ENCODE measurements at places on chromosomes 1 and 21.

- DNase-seq, result no peak
These were observed 569.0 kb downstream of the PTPRU start for GRCh38 chr1:29805122-29805895.

DNA sequence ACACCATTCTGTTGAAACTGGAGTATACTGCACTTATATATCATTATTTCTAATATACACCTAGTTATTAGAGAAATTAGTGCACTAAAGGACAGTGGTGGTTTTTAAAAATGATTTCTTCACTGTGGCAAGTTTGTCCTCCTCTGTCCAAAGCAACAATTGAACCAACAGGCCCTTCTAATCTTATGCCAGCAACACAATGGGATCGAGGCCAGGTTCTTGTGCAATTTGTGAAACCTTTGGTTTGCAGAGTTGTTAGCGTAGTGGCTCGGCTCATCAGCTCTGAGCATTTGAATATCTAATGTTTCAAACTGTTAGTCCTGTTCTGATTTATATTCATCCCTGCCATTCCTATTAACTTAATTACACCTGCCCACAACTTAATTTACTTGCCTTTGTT lies 9.9 kb upstream of the LRRC39 start:
- DNase-seq, result no peak

DNA sequence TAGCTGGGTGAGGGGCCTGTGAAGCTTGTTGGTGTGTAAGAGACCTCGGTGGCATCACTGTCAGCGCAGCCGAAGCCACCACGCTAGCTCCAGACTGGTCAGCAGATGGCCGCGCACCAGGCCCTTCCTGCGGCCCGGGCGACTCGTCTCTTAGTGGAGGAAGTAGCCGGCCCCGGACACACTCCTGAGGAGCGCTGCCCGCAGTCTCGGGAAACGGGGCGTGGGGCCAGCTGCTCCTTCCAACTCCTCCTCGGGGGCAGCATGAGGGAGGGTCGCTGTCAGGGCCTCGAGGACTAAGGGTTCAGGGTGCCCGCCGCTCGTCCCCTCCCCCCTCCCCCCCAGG lies 20.4 kb downstream of the H3-3A start:
- DNase-seq, result no peak

DNA sequence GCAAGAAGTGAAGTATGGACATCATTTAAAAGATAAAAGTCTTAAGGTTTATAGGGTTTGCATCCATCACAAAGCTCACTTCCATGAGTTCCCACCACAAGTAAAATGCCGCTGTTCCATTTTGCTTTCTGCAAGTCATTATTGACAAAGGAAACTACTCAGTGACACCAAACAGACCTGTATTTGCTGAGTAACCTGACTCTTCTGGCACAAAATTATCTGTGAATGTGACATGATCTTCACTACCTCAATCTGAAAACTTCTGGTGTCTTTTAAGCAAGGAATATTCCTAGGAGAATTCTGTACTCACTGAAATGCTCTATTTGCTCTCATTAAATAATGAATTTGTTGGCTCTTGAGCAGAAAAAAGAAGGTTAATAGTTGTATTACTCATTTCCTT lies 1077.4 kb upstream of the ADGRL4 start:
- no peak for DNase-seq

DNA sequence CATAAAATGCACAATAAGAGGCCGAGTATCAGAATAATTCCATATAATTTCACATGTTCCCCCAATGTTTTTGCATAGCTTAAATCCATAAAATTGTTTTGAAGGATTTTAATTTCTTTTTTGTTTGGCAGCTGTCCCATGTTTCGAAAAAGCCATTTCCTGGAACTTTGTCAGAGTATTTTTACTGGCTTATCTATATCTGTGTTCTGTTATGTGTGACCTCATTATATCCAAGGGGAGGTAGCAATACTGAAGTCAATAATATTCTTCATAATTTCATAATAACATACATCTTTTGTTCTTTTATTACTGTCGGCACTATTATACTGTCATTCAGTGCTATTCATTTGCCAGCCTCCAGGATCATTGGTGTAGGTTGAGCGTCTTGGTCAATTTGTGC lies 9.4 kb upstream of the BACH1 start:
- DNase-seq, result no peak

- no peak for DNase-seq
These were observed 36.1 kb downstream of the DPH5 start for GRCh38 chr1:100989306-100990077.

- DNase-seq, result no peak
These were observed 52.8 kb upstream of the TBX15 start for GRCh38 chr1:119040906-119041305.

GRCh38 chr1:3056641-3057040 lies 12.4 kb upstream of the PRDM16 start:
- DNase-seq, result no peak

- no peak for DNase-seq
These were observed 90.2 kb upstream of the NGF start for GRCh38 chr1:115428256-115428655.

DNA sequence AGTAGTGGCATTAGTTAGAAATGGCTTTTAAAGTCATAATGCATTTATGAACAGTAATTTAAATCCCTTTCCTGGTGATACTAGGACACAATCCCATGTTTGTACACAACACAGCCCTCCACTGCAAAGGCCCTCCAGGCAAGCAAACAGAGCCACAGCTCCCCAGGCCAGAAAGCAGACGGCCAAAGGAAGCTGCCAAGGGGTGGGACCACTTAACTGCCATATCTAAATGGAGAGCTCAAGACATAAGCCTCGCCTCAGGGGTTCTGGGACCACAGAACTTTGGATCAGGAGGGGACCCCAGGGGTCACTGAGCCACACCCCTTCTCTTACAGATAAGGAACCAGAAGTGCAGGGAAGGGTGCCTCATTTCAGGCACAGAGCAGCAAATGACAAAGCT lies 189.7 kb downstream of the KCNH1 start:
- no peak for DNase-seq

DNA sequence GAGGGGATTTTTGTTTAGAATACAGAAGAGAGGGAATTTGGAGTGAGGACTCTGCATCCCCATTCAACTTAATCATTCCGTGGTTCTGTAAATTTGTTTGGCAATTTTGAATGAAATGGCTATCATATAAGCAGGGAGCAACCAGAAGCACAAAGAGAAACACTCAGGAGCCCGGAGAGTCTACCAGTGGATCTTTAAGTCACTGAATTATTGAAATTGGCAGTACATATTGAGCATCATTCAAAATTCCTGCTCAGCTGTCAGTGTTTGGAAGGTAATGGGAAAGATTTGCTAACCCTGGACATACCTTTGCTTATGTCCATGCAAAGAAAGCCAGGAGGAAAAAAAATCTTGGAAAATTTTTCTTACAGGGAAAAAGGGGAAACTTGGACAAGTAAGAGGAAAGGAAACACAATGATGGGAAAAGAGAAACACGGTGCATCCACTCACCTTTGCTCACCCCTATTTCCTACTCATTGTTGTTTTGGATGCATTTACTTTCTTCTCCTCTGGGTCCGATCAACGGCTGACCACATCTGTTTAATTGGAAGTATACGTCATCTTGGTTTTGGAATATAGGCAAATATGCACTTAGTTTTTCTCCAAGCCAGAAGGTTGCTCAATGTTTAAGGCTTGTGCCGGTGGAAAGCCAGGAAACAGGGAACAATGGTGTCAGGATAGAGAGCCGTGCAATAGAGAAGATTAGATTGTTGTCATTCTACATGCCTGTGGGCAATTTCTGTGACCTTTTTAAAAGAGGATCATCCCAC lies 243.0 kb upstream of the LYPLAL1 start:
- DNase-seq, result no peak

GRCh38 chr1:5927506-5928370 lies 64.5 kb downstream of the NPHP4 start:
- no peak for DNase-seq

- no peak for DNase-seq
These were observed 44.9 kb downstream of the RAB3B start for GRCh38 chr1:51945591-51945990.

DNA sequence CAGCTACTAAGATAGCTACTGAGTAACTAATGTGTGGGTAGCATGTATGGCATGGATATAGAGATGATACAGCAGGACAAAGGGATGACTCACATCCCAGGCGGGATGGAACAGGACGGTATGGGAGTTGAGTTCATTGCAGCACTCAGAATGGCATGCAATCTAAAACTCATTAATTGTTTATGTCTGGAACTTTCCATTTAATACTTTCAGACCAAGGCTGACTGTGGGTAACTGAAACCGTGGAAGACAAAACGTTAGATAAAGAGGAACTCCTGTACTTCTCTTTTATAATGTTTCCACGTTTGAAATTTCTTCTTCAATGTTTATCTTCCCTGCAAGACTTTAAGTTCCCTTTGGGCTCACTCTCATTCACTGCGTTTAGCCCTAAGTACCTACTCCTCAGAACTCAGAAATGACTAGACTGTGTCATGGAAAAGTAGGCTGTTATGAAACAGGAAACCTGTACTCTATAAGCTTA lies 151.9 kb downstream of the MAGI3 start:
- no peak for DNase-seq

- DNase-seq, result no peak
These were observed 3.4 kb downstream of the OR2T11 start for GRCh38 chr1:248631354-248632008.

- DNase-seq, result no peak
These were observed 7.8 kb downstream of the IRF6 start for GRCh38 chr1:209797978-209798639.

- DNase-seq, result no peak
These were observed at the start of gene WNT4 for GRCh38 chr1:22143065-22144033. Gene WNT4, minus strand, starts transcription at chr1:22143097. Its CDS starts 175 bp downstream, at chr1:22142922.

DNA sequence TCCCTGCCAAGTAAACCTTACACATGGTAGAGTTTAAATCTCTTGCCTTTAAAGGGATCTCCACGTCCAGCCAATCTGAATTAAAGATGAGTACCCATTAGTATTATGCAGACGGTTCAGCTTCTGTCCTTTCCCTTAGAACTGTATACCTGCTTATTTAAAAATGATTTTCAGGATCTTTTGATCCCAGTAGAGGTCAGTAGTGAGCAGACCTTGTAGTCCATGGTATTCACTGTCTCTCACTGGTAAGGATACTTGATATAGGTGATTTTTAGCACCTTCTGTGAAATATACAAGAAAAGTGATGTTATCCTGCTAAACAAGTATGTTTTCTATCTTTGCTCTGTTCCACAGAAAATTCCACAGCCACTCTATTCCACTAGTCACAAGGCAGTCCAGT lies 1211.6 kb upstream of the ADGRL4 start:
- no peak for DNase-seq

DNA sequence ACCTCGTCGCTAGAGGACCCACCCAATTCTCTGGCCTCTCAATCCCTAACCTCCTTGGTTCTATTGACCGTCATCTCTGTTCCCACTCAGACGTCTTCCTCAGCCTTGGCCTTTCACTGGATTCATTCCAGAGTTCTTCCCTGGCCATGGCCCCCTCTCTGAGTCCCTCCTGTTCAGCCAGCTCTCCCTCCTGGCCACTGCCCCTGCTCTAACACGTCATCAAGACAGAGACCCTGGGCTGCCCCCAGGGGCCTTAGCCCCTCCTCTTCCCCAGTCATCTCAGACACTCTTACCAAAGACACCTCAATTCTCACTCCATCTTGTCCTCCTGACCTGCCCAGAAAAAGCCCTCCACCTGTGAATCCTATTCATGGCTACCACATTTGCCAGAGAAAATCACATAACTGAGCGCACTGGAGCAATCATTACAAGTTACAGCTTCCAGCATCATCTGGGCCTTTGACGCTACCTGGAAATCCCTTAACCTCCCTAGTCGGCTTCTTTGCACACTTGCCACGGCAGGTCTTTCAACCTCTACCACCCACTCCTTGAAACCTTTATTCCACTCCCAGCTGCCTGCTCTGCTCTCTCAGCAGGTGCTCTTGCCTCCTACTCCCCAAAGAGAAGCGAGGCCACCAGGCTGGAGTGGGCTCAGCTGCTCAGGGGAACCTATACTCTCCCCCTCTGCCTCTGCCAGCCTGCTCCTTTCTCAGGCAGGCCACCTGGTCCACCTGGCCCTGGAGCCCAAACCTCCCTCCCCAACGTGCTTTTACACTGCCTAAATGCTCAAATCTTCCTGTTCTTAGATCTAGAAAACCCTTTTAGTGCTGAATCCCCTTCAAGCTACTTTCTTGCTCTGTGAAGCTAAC lies 14.0 kb downstream of the DCST2 start:
- no peak for DNase-seq

DNA sequence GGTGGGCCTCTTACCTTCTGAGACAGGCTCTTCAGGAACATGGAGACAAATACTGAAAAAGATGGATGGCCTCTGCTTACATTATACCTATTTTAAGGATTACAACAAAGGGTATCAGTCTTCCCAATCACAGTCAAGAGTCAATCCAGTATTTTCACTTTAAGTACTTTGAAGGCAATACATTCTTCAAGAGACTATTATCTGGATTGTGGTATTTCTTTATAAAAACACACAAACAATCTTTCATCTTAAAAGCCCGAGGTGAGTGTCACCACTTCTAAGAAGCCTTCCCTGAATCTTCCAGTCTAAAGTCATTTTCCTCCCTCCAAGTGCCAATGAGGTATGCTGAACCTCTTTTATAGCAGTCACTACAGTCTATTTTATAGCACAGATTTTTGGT lies 45.3 kb downstream of the WASF2 start:
- DNase-seq, result no peak

- peak; percentile 60 for DNase-seq
These were observed 764 bp downstream of the PKNOX1 start for GRCh38 chr21:42974832-42975820.

- DNase-seq, result no peak
These were observed 330.6 kb downstream of the DSCAM start for GRCh38 chr21:40516335-40516734.

- DNase-seq, result no peak
These were observed 18.5 kb downstream of the CHIT1 start for GRCh38 chr1:203210988-203211387.

DNA sequence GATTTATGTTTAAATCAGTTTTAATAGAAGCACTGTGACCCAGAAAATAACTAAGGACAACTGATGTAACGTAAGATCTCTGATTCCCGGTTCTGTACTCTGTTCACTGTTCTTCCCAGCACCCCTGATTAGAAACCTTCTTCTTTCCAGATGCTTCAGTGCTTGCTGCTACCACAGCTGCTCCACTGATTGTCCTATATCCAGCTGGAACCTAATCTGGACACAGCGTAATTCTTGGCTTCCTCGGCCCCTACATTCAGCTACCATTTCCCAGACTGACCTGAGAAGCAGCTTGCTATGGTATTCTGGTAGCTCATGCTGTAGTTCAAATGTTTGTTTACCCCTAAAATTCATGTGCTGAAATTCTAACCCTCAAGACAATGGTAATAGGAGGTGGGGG lies 302.7 kb downstream of the GRIK1 start:
- no peak for DNase-seq

GRCh38 chr1:182608845-182609610 lies 4.8 kb upstream of the RGS16 start:
- no peak for DNase-seq

DNA sequence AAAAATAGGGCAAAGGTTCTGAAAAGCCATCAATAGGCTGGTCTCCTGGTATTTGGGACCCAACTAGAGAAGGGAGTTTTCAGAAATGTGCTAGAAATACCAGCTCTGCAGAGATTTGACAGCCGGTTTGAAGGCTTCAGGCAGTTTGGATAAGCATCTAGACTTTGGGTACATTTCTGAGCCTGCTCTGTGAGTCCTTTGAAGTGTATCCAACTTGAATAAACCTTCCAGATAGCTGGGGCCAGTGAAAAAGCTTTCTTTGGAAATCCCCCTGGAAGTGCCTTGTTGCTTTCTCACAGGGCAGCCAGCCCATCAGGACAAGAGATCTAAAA lies 6.4 kb upstream of the PEF1 start:
- DNase-seq, result no peak

GRCh38 chr1:214913966-214914365 lies 168.6 kb upstream of the KCNK2 start:
- no peak for DNase-seq

Measured in activated T-cell treated with anti-CD3 and anti-CD28 coated beads for 24 hours (primary cell).